ENCODE measurements at places on chromosomes 6 and 20.

DNA sequence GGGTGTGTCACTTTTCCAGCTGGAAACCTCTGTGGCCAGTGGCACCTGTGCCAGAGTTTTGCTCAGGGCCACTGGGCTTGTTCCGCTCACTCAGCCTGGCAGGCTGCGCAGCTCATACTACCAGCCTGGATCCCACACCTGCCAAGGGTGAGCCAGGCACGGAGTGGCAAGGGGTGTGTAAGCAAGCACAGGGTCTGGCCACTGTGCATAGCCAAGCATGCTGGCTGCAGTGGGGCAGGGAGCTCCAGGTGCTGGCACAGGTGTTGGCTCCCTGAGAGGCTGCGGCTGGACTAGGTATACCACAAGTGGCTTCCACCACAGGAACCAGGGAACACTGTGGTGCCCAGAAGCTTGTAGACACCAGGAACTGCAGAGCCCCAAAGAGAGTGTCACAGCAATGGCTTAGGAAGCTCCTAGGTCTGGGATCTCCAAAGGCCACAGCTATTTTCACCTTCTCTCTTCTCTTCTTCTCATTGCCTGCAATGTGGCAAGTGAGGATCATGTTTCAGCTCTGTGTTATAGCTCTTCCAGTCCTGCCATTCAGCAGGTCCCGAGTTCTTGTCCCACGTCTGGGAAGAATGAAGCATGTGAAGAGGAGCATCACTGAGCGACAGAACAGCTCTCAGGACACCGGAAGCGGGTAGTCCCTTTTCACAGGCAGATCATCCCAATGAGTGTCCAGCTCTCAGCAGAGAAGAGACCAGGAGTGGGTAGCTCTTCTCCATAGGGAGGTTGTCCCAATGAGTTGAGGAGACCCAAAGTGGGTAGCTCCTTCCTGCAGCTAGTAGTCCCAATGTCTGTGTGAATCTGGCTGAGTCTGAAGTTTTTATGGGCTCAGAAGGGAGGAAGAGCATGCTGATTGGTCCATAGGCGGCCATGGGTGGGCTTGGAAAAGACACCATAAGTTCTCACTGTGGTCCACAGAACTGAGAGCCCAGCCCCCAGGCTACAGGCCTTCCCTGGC, 41.3 kb downstream of the WASF1 start:
- no peak for DNase-seq

GRCh38 chr20:52404671-52405070, 213.1 kb upstream of the ZFP64 start:
- no peak for DNase-seq

DNA sequence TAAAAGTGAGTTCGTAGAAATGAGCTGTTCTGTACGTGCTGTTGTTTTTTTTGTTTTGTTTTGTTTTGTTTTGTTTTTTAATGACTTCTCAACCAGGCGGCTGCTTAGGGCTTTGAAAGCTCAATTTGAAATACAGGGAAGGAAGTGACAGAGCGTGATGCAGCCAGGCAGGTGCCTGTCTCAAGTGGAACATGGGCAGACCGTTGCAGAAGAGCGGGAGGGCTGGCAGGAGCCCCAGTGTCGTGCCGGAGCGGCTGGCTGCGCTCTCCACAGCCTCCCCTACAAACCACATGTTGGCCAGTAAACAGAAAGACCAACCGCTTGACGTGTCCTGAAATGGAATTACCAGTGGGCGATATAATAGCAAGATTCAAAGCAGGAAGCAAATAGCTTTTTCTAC, 164.9 kb upstream of the RREB1 start:
- no peak for DNase-seq

- no peak for DNase-seq
These were observed 448.1 kb downstream of the KIF16B start for GRCh38 chr20:16124911-16125776.

DNA sequence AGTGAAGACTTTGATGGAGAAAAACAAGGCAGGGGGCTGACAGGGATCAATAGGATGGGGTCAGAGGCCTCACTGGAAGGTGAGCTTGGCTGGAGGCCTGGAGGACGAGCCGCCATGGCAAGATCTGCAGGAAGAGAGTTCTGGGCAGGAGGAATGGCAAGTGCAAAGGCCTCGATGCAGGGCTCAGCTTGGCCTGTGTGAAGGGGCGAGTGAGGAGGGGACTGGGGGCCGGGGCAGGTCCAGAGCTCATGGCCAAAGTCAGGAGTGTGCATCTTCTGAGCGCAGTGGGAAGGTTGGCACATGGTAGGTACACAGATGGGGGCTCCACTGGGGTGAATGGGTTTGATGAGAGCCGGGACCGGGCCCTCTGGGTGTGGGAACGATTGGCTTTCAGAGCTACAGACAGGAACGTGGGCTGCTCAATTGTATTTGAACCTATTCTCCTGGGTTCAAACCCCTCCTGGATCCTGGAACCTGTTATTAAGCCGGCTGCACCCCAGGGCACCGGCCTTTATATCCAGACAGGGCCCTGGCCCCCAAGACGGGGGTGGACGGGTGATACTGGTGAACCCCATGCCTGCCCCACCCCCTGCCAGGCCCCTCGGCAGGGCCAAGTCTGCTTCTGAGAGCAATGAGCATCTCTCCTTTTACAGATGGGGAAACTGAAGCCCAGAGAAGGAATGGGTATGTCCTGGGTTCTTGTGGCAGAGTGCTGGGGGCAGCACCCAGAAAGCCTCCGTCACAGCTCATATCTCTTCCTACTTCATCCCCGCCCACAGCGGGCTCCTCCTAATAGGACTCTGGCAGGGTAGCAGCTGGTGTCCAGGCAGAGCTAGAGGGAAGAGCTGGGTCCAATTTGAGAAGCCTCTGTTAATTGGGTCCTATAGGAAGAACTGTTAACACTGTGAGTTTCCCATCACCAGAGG, 106.1 kb downstream of the CEBPB start:
- DNase-seq, result no peak

GRCh38 chr20:52655395-52655794, 316.8 kb upstream of the TSHZ2 start:
- DNase-seq, result no peak

DNA sequence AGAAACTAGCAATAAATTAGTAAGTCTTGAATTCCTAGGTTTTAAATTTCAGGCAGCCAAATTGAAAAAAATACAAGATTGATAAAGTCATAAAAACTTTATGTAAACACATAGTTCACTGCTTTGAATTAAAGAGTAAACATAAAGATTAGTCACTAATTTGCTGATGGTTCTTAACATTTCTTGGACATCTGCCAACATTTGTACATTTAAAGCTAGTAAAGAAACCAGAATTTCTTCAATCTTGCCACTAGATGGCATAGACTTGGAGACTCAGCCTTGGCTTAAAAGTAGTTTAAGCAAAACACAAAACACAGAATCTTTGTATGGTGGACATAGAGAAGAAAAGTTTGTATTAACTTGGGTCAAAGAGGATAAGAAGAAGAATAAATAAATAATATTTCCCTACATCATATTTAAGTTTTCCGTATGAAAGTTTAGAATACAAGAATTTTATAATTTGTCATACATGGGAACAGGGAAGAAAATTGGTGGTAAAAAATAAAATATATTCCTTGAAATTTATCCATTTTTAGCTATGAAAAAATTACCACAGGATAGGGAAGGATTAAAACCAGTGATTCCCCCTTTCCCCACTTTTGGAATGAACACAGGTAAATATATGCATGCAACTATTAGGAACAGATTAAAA, 41.7 kb upstream of the FAM135A start:
- DNase-seq, result no peak

DNA sequence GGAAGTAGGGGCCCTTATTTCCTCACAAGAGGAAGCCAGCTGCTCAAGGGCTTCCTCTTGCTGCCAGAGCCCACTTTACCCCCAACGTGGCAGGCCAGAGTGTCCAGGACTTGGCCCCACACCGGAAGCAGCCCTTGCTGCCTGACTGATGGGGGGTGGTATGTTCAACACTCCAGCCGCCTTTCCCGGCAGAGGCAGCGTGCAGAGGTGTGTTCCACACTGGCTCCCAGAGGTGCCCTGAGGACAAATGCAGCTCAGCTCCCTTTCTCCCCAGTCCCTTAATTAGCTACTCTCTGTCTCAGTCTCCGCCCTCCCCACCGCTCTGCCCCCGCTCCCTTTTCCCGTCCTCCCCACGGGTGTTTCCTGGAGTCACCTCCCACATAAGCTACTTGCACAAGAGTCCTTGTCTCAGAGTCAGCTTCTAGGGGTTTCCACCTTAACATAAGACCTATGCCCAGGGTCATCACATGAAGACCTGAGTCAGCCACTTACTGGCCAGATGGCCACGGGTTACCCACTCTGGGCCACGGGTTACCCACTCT, 61.7 kb upstream of the SHLD1 start:
- no peak for DNase-seq

DNA sequence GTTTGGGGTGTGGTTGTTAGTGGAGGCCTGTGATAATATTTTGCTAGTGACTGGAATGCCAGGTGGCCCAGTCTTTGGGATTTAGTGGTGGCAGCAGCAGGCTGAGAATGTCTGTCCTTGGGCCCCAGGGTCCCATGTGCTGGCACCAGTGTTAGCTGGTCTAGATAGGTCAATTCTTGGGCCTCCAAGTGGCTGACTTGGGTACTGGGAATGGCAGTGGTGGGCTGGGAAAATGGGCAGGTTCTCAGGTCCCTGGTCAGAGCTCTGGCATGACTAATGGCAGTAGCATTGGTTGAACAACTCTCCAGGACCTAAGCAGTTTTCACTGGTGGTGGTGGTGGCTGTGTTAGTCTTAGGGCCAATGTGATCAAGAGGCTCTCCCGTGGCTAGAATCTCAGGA, 50.3 kb downstream of the OLIG3 start:
- DNase-seq, result no peak

GRCh38 chr6:17125407-17125806, 23.6 kb downstream of the STMND1 start:
- DNase-seq, result no peak

DNA sequence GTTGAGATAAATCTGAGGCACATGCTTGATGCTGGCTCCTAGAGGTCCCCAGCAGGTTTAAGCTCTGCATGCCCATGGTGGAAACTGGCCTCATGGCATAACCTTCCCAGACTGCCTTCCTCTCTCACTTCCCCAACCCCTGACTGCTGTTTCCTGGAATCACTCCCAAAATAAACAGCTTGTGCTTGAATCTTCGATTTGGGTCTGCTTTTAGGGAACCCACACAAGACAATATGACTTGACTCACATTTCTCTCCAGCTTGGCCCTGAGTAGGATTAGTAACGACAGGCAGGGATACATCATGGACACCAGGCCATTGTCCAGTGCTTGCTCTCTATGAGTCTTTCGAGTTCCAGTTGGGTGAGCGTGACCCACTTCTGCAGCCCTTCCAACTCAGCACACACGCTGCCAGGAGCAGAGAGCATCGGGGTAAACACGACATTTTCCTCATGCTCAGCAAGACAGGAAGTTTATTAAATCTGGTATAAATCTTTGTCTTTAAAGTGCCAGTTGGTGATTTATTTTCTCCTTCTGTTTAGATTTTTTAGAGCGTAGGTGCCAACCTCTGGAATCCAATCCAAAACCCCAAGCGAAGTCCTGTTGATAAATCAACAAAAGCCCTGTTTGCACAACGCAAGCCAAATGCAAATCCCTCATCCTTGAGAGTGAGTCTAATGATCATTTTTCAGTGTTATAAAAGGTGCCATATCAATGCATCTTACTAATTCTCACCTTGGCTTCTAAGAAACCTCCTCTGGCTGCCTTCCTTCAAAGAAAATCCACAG, 135.0 kb downstream of the FOXA2 start:
- DNase-seq, result no peak

GRCh38 chr6:4935975-4936680, 67.7 kb downstream of the RPP40 start:
- DNase-seq, result no peak

DNA sequence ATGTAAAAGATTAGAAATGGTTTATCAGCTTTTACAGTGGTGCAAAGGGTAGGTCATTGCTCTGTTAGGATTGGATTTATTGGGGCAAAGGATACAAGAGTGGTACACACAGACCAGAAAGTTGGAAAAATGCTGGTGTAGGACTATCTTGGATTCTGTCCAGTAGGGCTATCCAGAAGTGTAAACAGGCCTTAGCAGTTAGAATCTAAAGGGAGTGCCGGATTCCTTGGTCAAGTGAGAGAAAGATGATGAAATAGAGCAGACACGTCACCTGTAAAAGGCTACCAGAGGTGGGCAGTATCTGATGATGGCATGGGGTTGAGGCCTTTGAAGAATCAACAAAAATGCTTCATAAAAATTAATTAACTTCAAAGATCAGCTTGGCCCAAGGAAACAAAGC, 975.9 kb downstream of the KIF16B start:
- DNase-seq, result no peak

DNA sequence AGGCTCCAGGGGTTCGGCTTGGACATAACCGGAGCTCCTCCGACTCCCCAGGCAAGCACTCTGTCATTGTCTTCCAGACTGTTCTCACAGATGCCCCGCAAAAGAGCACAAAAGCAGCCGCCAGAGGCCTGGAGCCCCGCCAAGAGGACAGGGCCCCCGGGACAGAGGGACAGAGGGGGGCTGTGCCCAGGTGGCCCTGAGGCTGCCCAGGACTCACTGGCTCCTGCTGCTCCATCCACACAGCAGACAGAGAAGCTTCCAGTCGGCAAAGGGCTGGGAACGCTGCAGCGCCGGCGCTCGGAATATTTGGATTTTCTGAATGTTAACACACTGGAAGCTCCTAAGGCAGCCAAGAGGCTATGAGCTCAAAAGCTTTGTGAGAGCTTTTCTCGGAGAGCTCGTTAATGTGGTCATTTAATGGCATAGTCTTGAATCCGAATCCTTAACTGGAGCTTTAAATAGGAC, 68.0 kb upstream of the QKI start:
- DNase-seq, result no peak

DNA sequence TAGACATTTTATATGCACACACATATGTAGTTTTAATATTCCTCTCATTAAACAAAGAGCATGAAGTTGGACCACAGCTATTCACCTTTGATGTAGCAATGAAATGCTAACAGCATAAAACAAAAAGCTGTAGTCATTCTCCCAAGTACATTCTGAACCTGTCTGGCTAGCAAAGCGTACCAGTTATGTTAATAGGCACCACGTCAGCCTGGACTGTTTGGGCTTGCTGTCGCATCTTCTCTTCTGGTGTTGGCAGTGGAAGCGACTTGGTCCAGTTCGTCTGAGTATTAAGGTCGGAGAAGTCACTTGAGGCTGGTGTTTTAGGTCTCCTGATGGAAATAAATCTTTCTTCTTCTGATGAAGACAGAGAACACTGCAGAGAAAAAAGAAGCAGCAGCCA, 42.8 kb downstream of the HEBP2 start:
- no peak for DNase-seq

GRCh38 chr20:47263465-47264084, 92.9 kb downstream of the ZMYND8 start:
- no peak for DNase-seq

GRCh38 chr20:17712708-17713107, 12.9 kb downstream of the BANF2 start:
- no peak for DNase-seq

DNA sequence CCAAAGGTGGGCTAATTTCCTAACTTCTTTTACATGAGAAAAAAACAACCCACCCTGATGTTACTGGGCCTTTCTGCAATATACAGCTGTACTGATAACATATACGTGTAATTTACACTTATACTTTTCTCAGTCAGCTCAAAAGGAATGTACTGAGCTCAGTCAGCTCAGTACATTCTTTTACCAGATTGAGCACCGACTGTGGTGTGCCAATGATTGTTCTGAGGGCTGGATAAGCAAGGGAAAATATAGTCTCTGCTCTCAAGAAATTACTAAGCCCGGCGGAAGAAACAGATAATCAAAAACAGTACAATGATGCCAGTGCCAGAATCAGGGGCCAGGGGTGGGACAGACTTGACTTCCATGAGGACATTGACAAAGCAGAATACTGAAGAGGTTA, 10.0 kb upstream of the BLOC1S5 start:
- DNase-seq, result no peak

- DNase-seq, result no peak
These were observed 536 bp downstream of the ZFP57 start for GRCh38 chr6:29680416-29680815.

- no peak for DNase-seq
These were observed 183.7 kb upstream of the CEP162 start for GRCh38 chr6:84411060-84411629.

All from stimulated activated CD4-positive, alpha-beta T cell treated with anti-CD3 and anti-CD28 coated beads, Interleukin-1b, Interleukin-23, amount 100 ng/mL, for 1 hour (primary cell).